ENCODE measurements at places on chromosomes 2 and 18.
A peak's percentile ranks its signal among the peaks of the same experiment; 100 is the strongest.

GRCh38 chr2:150143087-150143536, 344.4 kb downstream of the RND3 start:
- no peak for DNase-seq

DNA sequence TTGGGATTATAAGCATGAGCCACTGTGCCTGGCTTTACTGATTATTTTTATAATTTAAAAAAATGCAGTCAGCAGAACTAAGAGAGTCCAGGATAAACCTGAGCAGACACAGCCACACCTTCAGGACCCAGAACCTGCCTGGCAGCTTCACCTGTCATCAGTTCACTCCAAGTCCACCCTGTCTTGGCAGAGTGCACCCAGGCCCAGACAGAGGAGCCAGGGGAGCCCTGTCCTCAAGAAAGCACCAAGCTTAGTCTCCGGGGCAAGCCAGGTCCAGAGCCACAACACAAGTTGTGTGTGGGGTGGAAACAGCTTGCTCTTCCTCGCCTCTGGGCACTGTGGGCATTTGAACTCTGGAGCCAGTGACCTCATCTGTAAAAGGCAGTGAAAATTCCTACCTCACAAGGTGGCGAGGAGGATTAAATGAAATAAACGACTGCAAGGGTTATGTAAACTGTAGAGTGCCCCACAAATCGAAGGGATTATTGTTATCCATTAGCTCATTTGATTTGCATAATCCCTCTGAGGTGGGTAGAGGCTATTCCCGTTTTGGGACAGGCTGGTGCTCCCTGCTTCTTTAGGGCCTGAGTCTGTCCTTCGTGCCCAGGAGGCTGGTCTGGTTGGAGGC, 24.7 kb downstream of the MYCN start:
- DNase-seq: no peak

DNA sequence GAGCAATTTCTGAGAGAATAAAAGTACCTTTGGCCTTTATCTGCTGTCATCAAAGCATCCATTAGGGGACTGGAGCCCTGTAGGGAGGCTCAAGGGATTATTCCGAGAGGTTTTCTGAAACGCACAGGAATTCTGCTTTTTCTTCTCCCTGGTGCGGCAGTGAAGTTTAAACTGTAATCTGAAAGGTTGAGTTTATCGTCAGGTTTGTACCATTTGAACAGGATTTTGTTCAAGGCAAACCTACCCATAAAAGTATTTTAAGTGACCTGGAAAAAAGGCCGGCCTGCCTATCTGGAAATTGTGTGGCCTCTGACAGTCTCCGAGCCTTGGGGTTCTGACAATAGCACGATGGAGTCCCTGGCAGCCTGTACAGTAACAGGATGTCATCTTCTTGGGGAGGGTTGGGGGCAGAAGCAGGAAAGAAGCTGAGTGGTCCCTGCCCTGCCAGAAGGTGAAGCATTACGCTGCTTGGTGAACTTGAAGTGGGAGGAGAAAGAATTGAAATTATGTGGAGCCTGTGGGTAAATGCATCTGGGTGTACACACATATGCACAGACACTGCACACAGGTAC, 272.0 kb downstream of the CYRIA start:
- no peak for DNase-seq

- DNase-seq: no peak
These were observed 527.3 kb downstream of the EPHA4 start for GRCh38 chr2:221044781-221045180.

- no peak for DNase-seq
These were observed 72.5 kb upstream of the CYP26B1 start for GRCh38 chr2:72220170-72220569.

DNA sequence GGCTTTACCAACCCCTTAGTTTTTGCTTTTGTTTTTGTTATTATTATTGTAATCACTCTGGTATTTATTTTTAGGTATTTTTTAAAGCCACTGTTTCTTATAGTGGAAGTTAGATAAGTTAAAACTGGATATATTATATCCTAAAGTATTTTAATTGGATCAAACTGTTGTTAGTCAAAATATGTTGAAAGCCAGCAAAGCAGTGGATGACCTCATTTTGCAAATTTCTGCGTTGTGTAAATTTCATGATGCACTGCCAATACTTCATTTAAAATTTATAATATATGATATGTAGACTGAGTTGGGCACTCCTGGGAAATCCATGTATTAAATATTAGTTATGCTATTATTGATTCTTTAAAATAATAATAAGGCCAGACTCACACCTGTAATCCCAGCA, 661.7 kb upstream of the NRXN1 start:
- no peak for DNase-seq

- peak; percentile 80 for DNase-seq
These were observed 337.3 kb downstream of the OSR1 start for GRCh38 chr2:19021100-19021476.

DNA sequence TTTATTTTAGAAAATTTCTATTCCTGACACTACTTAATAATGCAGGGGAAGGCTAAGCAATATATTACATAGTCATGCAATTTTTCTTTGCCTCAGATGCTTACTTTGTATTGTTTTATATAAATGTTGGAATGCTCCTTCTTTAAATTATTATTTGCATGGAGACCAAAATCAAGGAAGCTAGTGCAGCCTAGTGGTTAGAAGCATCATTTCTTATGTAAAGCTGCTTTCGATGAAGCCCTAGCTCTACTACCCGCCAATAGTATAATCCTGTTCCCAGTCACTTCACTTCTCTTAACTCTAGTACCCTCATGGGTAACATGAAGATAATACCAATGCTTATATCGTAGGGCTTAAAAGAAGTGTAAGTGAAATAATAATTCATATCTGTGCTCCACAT, 198.9 kb downstream of the LRATD1 start:
- DNase-seq: no peak

GRCh38 chr2:237773826-237774225, 24.8 kb upstream of the RBM44 start:
- DNase-seq: no peak

DNA sequence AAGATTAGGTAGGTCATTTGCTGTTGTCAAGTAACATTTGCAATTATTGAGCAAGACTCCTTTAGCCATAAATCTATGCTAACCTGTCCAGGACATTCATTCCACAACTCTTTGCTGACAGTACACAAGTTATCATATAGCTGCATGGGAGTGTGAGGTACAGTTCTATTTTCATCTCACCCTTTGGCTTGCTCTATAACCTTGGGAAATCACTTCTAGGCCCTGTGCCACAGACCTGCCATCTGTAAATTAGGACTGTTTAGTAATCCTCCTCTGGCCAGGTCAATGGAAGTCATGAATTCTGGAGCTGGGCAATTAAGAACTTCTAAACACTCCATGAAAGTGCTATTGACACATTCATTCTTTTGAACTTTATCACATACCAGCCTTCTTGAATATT, 34.6 kb upstream of the PAIP2B start:
- no peak for DNase-seq

DNA sequence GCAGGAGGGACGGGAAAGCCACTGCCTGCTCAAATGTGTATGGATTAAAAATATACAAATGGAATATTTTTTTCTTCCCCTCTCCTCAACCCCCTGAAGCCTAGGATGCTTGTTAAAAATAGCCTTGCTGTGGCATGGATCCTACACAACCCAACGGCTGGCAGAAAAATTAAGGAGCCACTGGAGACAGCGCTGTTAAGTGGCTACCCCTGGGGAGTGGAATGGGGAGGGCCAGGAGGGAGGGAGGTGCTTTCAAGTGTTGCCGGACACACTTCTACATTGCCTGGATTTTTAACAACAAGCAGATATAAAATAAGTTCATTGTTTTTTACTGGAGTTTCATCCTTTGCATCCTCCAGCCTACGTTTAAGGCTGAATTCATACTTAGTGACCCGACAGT, 66.6 kb downstream of the ZBTB7C start:
- no peak for DNase-seq

- no peak for DNase-seq
These were observed 162.6 kb downstream of the FMNL2 start for GRCh38 chr2:152497481-152498052.

GRCh38 chr2:152925547-152926448, 207.4 kb downstream of the ARL6IP6 start:
- no peak for DNase-seq

DNA sequence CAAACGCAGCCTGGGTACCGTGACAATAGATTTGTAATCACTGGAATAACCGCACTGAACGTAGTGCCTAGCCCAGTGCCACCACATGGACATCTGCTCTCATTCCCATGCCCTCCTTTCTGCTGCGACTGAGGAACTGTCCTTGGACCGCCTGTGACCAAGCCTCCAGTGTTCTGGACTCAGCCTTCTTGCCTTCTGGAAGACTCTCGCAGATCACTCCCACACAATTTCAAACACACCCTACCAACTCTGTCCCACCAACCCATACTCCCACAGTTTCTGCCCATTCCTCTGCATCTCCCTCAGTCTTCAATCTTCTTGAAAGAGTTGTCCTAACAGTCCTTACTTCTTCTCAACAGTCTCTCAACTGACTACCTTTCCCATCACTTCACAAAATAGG, 2.1 kb downstream of the RNF149 start:
- DNase-seq: no peak

GRCh38 chr2:55887901-55888624, 35.5 kb downstream of the EFEMP1 start:
- no peak for DNase-seq

GRCh38 chr2:213766062-213766461, 481.8 kb downstream of the SPAG16 start:
- DNase-seq: no peak

GRCh38 chr2:37300578-37300977, 24.1 kb downstream of the PRKD3 start:
- no peak for DNase-seq

DNA sequence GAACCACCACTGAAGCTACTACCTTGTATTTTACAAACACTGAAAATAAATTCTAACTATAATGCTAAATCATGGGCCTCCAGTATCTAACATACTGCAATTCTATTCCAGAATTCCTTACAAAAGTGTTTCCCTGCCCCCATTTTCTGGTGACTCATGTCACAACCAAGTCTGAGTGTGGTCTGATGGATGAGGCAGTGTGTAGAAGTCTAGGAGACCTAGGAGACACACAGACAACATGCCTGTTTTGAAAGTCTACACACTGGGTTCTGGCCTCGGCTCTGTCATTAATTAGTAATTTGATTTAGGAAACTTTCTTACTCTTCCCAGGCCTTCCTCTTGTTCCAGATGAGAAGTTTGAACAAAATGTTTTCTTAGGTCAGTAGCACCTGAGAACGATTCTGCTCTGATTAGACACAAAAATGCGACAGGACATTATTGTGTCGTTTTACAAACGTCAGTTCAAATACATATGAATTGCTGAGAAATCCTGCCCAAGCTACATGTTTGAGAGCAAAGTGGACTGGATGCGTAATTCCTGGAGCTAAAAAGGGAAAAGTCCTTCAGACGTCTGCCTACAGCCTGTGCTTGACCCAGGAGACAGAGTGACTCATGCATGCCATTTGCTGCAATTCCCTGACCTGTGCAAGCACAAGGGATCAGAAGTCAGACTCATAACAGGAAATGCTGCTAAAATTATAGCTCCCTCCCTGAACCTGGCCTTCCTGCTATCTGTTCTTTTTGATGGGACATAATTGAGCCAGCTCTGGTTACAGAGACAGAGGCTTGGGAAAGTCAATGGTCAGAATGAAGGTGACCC, 494.4 kb downstream of the SOX11 start:
- DNase-seq: no peak

DNA sequence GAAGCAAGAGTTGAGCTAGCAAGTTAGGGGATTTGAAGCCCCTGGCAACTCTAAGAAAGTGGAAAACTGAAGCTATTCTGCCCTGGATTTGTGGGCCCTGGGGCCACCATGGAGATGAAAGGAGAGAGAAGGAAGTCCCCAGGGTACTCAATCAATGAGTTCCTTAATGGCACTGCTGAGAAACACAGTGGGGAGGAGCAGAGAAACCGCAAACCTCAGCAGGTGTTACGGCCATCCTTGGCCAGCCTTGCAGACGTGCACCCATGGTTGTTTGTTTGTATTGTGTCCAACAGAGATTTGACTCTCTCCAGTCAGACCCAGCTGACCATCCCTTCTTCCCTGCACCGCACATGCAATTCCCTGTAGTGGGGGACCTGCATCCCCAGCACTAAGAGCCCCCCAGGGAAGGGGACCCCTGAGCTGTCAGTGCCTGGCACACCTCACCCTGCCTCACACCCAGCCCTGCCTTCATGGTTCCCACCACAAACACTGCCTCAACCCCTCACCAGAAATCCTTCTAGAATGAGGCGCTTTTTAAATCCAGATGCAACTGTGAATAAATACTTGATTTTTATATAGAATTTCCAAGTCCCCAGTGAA, 255.3 kb downstream of the SH3BP4 start:
- no peak for DNase-seq

- DNase-seq: no peak
These were observed 147.7 kb downstream of the TRABD2A start for GRCh38 chr2:84732897-84733778.

- DNase-seq: no peak
These were observed 95.7 kb upstream of the RASGRP3 start for GRCh38 chr2:33380719-33381118.

DNA sequence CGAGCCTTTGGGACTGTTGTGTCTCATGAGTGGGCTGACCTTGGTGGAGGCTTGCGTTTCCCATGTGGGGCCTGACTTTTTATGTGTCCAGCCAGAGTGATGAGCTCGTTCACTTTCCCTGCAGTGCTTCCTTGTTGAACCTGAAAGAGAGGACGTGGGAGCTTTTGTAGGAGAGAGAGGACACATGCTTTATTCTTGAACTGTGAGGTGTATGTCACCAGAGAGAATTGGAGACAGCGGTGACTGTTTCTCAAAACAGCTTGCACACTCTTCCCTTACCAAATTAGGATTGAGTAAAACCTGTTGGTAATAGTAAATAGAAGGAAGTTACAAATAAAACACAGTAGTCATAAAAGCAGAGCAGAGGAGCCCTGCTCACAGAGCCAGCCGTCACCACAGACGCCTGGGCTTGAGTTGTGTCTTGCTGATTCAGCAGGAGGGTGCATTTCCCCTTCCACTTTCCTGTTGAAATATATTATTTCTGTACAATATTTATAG, 60.7 kb downstream of the INPP4A start:
- DNase-seq: no peak

- DNase-seq: no peak
These were observed 200.3 kb downstream of the PDE11A start for GRCh38 chr2:177872286-177872685.

GRCh38 chr2:63819256-63819655, 22.4 kb upstream of the UGP2 start:
- no peak for DNase-seq

DNA sequence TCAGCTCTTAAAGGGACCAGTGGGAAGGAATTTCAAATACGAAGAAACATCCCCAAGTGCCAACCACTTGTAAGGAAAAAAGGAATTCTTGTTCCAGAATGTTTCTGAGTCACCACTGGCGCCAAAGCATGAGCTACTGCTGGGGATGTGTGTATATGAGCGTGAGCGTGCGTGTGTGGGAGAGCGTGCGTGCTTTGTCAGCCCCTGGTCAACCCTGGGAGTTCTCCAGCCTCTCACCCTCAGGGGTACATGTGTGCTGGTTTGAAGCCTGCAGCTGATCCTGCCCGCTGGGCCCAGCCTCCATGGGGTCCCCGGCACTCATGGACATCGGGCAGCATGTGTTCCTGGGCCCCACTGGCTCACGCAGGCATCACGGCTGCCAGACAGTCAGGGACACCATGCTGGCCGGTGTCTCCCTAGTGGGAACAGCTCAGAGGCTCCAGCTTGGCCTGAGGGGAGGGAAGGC, 17.1 kb downstream of the HS6ST1 start:
- DNase-seq: peak; percentile 96

All from BJ (cell line).